ENCODE measurements at places on chromosomes 6 and 20.

- DNase-seq, result no peak
Measured at GRCh38 chr6:6474170-6474920, 114.2 kb upstream of the LY86 start.

- DNase-seq, result no peak
Measured at GRCh38 chr6:74967821-74968220, 238.0 kb downstream of the COL12A1 start.

DNA sequence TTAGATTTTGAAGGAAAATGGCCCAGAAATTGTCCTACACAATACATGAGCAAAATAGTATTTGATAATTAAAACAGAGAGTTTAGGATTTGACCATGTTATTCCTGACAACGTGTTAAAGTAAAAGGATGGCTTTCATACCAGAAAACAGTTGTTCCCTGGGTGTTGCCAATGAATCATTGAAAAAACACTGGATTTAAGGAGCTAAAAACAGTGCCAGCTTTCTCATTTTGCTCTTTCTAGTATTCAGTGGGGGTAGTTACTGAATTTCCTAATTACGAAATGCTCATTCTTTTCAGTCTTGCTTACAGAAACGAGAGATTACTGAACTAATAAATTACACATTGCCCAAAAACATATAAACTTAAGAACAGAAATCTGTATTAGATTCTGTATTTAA, 26.6 kb upstream of the SNAP91 start:
- no peak for DNase-seq

DNA sequence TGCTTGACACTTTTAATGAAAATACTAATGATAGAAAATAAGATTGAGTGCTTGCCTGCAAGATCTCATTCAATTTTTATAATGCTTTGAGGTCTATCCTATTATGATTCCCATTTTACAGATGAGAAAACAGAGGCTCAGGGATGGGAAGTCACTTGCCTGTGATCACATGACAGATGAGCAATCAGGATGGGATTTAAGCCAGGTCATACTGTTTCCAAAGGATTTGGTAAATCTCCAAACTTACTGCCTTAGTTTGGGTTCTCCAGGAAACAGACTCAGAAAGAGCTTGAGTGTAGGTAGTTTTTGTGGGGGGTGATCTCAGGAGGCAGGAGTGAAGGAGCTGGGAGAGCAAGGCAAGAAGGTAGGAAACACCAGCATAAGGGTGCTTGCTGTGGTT, 456.3 kb downstream of the MAFB start:
- no peak for DNase-seq

DNA sequence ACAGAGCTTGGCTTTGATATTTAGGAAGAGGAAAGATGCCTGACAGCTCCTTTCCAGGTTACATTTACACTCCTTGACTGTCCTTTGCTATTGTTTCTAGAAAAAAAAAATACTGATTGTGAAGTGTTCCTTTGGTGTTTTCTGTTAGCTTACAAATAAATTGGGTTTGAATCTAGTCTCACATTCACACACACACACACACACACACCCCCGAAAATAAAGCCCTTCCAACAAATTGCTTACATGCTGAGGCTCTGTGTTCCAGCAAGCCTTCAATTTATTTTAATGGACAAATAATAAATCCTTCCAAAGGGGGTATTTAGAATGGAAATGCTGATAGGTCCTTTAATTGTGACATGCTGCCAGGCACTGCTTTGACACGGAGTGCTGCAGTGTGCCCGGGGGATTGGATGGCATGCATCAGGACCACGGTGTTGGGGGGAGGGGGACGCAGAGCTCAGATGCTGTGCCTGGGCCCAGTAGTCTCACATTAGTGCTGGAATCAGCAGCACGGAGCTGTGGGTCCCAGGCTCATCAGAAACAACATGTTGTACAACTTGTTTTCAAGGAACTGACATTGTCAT, 199.9 kb downstream of the CD83 start:
- DNase-seq, result no peak

- DNase-seq, result no peak
Measured at GRCh38 chr6:134740473-134741199, 209.3 kb downstream of the ALDH8A1 start.

DNA sequence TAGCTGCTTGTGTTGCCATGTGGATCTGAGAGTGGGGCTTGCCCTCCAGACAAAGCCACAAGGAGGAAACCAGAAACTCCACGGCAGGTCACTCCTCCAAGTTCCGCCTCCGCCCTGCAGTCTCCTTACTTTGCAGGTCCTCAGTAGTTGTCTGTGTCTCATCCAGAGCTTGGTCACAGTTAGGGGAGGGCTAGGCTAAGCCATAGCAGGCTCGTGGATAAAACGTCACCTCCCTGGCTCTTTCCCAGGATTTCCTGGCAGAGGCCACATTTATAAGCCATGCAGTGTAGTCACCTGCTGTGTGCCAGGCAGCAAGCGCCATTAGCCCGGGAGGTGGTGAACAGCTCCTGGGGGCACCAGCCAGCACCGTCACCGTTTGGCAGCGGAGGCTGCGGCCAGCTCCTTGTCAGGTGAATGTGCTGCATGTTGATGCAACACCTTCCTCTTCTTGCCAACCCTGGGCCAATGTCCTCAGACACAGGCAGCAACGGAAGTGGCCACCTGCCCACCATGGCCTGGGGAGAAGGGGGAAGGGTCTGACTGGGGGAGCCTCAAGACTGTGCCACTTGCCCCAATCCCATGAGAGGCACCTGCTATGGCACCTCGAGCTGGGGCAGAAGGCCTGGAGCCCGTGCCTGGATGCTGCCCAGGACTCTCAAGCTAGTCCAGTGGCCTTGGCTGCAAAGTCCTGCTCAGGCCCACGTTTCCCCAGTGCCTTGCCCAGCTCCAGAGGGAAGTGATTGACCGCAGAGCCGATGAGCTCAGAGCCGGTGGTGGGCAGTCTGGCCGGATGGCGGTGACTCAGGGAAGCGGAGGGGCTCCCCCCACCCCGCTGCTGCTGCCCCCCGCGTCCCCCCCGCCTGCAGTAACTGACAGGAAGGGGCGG, 39.0 kb upstream of the SLCO4A1 start:
- DNase-seq, result peak; percentile 66

- no peak for DNase-seq
Measured at GRCh38 chr6:149259753-149260152, 57.8 kb upstream of the TAB2 start.

DNA sequence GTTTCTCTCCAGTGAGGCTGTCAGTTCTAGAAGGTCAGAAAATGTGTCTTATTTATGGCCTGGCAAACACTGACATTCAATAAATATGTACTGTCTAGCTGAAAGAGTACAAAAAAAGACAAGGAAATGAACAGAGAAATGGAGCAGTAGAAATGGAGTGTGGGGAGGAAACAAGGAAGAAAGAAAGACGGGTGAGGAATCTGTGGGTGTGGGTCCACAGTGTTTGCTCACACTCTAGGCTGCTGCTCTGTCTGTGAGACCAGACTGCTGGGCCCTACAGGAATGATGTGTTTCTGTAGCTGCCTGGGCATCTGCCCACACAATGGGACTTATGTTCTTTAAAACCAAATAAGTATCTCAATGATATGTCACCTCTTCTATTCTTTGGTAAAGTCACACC, 114.2 kb downstream of the MOXD1 start:
- DNase-seq, result no peak

DNA sequence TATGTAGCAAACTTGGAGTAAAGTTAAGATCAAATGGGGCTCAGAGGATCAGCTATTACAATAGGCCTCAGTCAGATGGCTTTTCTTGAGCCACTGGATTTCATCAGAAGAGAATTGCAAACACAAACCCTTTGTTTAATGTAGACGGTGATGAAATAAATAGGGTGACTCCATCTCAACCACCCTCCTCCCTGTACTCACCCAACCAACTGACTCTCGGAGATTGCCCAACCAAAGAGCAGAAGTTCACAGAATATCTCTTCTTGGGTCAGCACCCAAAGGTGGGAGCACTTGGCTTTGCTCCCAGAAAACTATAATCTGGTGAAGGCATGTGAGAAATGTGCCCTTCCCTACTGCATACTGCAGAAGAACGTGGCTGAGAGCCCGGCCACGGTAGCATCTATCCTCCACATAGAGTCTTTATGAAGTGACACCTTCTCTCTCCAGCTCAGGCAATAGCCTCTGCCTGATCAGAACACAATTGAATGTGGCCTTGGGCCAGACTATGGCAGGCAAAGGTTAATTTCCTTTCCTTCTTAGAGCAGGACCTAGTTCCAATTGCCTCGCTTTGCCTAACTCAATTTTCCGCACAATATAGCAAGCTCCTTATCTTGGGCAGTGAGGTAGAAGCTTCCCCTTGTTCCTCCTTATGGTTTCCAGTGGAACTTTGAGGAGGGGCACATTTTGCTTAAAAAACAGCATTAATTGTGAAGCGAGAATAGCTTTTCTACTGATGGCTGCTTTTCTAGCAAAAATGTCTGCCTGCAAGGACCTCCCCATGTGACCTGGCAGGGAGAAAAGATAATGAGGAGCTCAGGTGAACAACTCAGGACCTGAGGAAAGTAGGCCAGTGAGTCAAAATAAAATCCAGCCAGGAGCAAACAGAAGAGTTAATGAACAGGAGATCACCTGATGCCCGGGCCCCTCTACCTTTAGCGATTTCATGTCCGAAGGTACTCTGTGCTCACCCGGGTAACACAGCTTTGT, 79.4 kb downstream of the GFOD1 start:
- no peak for DNase-seq

- DNase-seq, result no peak
Measured at GRCh38 chr6:195861-196360, 96.4 kb upstream of the DUSP22 start.

DNA sequence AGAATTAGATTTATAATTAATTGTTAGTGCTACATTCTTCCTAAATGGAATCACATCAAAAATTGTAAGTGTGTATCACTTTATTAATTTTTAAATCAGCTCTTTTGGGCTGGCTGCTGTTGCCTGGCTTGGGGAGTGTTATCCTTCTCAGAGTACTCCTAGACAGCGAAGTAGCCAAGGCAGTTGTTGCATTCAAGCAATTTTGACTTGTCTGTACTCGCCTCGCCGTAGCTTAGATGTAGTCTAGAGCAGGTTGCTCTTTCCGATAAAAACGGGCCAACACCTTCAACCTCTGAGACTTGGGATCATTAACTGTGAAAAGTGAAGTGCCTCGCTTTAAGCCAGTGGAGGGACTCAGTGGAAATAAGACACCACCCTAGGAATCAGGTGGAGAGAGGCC, 151.3 kb downstream of the FARS2 start:
- DNase-seq, result no peak

- DNase-seq, result no peak
Measured at GRCh38 chr6:16854986-16855385, 93.7 kb upstream of the ATXN1 start.

- no peak for DNase-seq
Measured at GRCh38 chr20:22352019-22352418, 232.4 kb downstream of the FOXA2 start.

DNA sequence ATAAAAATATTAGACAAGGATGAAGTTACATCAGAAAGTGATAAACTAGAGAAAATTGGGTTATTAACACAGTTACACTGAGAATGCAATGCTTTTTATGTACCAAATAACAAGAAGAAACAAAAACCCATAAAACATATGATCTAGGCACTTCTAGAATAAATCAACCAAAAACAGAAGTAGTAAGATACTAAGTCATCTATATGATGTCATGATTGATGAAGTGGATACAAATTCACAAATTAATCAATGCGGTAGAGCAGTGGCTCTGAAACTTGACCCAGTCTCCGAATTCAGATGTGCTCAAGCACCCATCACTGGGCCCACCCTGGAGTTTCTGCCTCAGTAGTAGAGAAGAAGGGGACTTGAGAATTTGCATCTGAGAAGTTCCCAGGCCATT, 112.1 kb upstream of the SSTR4 start:
- DNase-seq, result no peak

DNA sequence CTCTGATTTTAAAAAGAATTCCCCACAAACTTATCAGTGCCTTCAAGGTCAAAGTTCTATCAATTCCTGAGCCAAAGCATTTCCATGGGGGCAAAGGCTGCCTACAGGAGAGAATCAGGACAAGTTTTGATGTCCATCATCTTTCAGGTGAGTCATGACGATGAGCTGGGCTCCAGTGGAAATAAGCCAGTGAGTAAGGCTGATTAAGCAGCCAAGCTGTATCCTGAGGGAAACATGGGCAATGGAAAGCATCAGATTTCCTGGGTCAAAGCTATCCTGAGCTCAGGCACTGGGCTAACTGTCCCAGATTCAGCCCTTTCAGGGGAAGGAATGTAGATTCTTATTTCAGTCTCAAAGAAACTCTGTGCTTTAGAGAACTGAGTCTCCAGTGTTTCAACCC, 377.4 kb downstream of the CD109 start:
- DNase-seq, result no peak

- DNase-seq, result no peak
Measured at GRCh38 chr6:42313038-42313437, 95.4 kb upstream of the MRPS10 start.

GRCh38 chr20:53800883-53801604, 207.4 kb upstream of the ZNF217 start:
- DNase-seq, result no peak

- no peak for DNase-seq
Measured at GRCh38 chr6:93376026-93376540, 43.3 kb downstream of the EPHA7 start.

- no peak for DNase-seq
Measured at GRCh38 chr6:90483116-90483839, 103.6 kb downstream of the MAP3K7 start.

DNA sequence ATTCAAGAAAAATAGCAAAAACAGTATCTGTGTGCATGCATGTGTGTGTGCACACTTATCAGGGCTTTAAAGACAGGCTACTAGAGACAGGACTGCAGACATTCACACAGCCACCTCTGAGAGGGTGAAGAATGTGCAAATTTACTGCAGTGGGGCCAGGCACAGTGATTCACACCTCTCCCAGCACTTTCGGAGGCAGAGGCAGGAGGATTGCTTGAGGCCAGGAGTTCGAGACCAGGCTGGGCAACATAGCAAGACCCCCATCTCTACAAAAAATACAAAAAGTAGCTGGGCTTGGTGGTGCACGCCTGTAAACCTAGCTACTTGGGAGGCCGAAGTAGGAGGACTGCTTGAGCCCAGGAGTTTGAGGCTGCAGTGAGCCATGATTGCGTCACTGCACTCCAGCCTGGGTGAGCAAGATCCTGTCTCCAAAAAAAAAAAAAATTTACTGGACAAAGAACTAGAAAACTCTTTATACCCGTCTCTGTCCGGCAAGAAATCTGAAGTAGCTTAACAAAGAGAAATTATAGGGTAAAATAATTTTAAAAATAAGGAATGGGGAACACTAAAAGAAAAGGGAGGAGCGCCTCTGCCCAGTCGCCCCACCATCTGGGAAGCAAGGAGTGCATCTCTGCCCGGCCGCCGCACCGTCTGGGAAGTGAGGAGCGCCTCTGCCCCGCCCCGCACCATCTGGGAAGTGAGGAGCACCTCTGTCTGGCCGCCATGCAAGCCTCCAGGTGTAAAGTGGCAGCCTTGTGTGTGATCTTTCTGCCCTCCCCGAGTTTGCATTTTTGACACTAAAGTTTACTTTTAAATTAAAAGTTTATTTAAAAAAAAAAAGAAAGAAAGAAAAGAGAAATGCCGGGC, 105.1 kb downstream of the ZMYND8 start:
- DNase-seq, result no peak

GRCh38 chr6:159525445-159526025, 167.5 kb downstream of the SOD2 start:
- no peak for DNase-seq

- no peak for DNase-seq
Measured at GRCh38 chr6:159047891-159048685, 3.3 kb upstream of the TAGAP start.

Data from NCI-H2107 (cell line).